Stimulated activated CD4-positive, alpha-beta T cell treated with anti-CD3 and anti-CD28 coated beads, Interleukin-4, amount 100 ng/mL, for 48 hours (primary cell): ENCODE measurements at places on chromosomes 5 and 9.

DNA sequence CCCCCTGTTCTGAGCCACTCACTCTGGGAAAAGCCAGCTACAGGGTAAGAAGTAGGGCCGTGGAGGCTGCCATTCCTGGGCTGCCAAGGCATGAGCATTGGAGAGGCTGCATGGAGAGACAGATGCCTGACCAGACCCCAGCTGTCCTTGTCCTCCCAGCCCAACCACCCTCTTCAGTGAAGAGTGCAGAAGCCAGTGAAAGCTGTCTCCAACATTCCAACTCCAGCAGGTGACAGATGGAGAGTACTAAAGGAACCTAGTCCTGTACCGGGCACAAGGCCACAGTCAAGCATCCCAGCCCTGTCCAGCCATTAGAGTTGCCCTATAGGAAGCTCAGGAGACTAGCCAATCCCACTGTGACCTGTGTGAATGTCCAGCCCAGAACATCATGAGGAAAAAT, 165.1 kb downstream of the DIRAS2 start:
- no peak for DNase-seq

DNA sequence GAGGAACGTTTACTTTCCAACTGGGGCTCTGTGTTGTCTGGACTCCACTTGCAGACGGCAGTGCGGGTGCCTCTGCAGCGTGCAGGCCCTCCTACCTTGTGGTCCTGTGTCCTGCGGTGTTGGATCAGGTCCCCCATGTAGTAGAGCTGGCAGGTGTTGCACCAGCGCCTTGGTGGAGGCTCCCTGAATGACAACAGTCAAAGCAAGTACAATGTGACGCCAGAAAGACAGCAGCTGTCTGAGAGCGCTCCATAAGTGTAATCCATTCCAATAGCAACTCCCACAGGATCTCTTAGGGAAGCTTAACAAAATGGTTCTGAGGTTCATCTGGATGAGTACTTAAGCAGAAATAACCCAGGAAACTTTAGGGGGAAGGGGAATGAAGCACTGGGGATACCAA, 9.9 kb downstream of the BBLN start:
- no peak for DNase-seq

DNA sequence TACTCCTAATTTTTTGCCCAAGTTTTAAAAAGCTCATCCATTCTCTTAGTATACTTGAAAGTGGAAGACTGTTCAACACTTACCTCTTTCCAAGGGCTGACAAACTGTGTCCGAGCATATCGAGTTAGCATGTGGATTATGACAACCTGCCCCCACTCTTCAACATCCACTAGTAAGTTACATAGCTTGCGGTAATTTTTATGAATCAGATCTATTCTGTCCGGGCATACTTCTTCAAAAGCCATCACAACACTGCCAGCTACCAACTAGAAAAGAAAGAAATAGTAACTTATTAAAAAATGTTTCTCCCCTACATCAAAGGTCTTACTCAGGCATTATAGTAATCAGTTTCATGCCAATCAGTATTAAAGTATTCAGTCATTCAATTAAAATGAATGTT, 78.5 kb downstream of the AP3B1 start:
- no peak for DNase-seq

DNA sequence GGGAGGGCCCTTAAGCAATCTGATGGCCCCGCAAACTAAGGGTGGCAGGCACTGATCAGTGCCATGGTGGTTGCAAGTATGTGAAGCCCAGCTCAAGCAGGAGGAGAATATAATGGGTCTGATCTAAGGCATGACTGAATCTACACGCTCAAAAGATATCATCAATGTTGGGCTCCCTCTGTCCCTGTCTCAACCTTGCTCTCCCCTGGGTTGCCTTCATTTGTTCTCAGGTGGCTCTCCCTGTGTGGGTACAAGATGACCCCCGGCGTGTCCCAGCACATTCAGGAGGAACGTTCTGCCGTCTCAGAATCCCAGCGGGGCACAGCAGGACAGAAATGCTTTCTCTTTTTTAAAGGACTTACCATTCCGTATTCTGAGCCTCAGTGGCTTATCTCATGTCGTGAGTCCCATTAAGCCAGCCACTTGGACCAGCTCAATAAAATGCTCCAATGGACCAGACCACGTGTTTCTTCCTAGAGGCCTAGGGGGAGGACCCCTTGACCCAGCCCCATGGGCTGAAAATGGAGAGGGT, 12.0 kb upstream of the RNF130 start:
- DNase-seq, result no peak

DNA sequence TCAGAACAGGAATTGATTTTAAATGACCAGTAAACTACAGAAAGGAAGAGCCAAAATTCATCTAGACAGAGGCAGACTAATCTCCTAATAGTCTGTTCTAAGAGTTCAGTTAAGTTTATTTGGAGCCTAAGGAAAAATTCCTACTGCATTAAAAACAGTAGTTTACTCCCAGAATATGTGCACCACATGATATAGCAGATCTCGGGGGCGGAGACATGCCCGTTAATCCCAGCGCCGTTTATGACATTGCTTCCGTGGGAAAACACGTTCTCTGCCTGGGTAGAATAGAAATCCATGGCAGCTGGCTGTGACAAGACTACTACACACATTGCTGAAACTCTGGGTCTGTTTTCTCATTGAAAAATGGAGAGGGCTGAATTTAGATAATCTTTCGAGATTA, 11.4 kb downstream of the HABP4 start:
- DNase-seq, result no peak

GRCh38 chr9:129874261-129875101, 39.2 kb downstream of the USP20 start:
- no peak for DNase-seq

- DNase-seq, result no peak
These were observed 13.7 kb upstream of the LHX3 start for GRCh38 chr9:136218673-136219072.

- DNase-seq, result no peak
These were observed 169.6 kb upstream of the GNA14 start for GRCh38 chr9:77817590-77818311.

DNA sequence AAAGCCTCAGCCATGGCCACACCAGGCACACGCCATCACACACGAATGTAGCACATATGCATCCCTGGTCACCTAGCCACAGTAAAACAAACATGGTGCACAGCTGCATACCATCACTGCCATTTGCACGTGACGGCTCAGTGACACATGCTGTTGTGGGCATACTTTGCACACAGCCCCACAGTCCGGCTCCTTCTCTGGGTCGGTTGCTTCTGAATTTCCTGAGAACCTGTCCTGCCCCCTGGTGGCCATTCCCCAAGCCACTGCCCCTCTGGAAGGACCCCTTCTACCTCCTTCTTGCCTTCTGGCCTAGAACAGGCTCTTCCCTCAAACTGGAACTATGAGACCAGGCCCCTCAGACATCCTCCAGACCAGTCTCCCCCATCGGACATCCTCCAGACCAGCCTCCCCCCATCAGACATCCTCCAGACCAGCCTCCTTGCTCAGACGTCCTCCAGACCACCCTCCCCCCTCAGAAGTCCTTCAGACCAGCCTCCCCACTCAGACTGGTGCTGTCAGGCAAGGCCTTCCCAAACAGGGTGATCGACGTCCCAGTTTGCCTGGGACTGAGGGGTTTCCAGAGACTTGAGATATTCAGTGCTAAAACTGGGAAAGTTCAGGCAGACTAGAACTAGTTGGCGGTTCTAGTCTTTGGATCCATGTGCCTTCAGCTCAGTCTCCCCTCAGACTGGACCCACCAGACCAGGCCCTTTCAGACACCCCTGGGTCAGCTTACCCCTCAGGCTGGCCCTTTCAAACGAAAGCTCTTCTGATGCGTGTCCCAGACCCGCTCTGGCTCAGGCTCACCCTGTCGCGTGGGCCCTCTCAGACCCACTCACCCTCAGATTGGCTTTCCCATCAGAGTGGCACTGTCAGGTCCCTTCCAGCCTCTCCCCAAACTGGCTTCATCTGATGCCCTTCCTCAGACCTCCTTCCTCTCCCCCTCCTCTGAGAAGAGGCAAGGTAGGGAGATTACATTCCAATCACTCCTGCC, 24.3 kb upstream of the ENHO start:
- peak; percentile 59 for DNase-seq

DNA sequence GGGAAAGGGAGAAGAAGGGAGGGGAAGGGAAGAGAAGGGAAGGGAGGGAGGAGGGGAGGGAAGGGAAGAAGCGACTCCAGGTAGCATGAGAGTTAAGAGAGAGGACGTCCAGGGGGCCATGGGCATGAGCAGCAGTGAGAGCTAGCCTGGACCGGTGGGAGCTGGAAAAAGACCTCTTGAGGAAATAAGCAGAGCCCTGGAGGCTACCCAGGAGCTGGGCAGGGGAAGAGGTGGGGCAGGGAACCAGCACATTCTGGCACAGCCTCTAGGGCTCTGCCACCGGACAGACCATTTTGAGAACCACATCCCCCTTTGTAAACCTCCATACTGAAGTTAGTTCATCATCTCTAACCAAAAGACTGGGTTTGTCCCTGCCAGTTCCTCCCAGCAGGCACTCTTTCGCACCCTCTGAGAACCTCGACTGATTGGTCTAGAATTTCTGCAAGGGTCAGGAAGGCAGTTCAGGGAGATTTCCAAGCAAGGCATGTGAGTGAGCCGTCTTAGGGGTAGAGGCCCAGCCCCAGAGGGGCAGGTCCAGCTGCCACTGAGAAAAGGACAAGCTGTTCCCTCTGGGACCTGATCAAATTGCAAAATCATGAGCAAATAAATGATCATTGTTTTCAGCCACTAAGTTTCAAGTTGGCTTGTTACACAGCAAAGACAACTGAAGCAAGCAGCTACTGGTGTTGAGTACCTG, 11.6 kb downstream of the NAIF1 start:
- DNase-seq, result no peak

DNA sequence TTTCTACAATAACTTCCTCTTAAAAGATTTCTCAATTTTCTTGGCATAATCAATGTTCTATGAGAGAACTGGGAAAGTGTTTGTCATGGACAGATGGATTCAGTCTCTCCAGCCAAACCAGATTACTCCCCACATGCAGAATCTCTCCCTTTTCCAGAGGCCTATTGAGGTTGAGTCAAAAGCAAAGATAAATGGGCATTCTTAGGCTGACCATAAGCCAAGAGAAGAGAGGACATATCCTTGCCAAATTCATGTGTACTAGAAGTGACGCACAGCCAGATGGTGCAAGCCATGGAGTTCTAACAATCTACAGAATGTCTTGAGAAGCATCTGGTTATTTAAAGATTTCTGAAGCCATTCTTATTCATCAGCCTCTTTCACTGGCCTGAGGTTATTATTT, 2115.0 kb downstream of the MAT2B start:
- DNase-seq, result no peak

DNA sequence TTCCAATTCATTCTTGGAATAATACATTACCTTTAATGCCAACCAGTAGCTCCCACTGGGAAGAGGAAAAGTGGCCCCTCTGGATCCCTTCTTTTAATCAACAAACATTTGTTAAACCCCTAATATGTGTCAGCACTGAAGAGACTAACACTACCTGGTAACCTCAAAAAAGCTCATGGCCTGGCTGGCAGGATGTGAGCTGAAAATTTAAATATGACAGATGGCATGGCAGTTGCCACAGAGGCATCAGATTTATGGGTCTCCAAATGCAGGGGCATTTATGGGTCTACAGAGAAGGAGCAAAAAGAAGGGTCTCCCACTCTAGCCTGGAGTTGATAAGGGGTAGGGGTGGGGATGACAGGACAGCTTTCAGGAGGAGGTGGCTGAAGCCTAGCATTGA, 12.5 kb downstream of the DNAH5 start:
- DNase-seq, result no peak

GRCh38 chr5:131977212-131977604, 31.7 kb upstream of the MEIKIN start:
- no peak for DNase-seq

DNA sequence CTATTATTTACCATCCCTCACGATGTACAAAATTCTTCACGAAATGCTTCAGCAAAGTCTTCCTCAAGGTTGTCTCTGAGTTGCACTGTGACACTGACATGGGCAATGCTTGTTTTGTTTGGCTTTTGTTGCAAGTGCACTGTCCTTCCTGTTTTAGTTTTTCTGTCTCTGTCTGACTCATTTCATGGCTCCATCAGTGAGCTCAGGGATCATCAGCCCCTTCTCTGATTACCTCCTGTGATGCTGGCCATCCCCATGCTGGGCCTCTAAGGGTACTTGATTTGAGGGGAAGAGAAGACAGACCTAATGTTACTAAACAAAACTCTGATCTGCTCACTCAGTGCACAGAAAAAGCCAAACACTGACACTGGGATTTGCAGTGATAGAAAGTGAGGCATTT, 37.6 kb upstream of the STX17 start:
- DNase-seq, result no peak

- no peak for DNase-seq
These were observed 97.4 kb downstream of the CACNA1B start for GRCh38 chr9:137974746-137975526.

- no peak for DNase-seq
These were observed 12.1 kb upstream of the IQGAP2 start for GRCh38 chr5:76391014-76391413.

DNA sequence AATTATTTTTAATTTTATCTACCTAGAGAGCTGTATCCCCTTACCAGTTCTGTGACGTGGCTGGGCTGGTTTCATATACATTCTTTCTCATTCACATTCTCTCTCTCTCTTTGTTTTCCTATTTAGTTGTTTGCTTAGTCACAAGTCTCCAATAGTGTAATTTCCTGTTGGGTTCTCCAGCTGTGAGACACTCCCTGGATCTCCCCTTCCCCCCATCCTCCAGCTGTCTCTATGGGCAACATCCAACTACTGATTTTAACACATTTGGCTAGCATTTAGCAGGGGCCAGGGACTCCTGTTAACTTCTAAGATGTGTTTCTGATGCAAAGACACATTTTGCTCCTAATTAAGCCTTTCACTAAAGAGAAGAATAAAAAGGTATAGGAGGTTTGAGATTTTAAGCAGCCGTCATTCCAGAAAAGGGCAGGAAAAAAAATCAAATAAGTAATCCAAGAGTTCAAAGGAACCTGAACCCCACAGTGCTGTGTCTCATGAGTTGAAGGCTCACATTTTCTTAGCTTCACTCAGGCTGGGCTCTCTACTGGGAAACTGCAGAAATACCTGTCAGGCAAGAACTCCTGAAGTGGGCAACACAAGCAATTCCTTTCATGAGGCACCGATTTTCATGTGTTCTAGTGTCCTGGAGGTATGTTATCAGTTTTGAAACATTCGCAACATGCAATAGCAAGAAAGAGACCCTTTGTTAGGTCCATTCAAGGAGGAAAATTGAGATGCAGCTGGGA, 198.7 kb upstream of the C9orf72 start:
- DNase-seq, result no peak

- DNase-seq, result no peak
These were observed 183.8 kb upstream of the ITGA1 start for GRCh38 chr5:52603778-52604554.

DNA sequence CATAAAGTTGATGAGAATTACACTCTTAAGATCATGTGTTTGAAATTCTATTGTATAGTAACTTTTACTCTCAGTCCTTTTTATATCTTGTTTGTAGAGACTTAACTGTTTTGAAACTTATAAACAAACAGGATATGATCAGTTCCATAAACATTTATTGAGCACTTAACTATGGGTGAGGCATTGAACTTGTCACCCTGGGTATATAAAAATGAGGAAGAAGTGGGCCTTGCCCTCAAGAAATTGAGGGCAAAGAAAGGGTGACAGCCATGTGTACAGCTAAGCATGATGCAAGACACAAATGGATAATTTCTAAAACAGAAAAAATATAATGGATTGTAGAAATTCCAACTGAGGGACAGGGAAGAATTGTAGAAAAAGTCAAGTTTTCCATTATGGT, 15.7 kb downstream of the UNC13B start:
- no peak for DNase-seq
